T-helper 17 cell (primary cell): ENCODE measurements at places on chromosomes 7 and 10.
A peak's percentile ranks its signal among the peaks of the same experiment; 100 is the strongest.

- DNase-seq, result no peak
Measured at GRCh38 chr10:79498291-79498829, 14.0 kb upstream of the EIF5AL1 start.

GRCh38 chr7:22192801-22193200, 164.2 kb downstream of the RAPGEF5 start:
- no peak for DNase-seq

- DNase-seq, result no peak
Measured at GRCh38 chr10:129792141-129792540, 171.9 kb downstream of the EBF3 start.

DNA sequence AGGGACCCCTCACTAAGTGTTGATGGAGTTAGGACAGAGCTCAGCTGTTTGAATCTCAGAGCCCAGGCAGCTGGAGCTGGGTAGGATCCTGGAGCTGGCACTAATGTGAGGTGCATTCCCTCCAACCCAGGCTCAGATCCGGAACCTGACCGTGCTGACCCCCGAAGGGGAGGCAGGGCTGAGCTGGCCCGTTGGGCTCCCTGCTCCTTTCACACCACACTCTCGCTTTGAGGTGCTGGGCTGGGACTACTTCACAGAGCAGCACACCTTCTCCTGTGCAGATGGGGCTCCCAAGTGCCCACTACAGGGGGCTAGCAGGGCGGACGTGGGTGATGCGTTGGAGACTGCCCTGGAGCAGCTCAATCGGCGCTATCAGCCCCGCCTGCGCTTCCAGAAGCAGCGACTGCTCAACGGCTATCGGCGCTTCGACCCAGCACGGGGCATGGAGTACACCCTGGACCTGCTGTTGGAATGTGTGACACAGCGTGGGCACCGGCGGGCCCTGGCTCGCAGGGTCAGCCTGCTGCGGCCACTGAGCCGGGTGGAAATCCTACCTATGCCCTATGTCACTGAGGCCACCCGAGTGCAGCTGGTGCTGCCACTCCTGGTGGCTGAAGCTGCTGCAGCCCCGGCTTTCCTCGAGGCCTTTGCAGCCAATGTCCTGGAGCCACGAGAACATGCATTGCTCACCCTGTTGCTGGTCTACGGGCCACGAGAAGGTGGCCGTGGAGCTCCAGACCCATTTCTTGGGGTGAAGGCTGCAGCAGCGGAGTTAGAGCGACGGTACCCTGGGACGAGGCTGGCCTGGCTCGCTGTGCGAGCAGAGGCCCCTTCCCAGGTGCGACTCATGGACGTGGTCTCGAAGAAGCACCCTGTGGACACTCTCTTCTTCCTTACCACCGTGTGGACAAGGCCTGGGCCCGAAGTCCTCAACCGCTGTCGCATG, 5.2 kb downstream of the CHPF2 start:
- no peak for DNase-seq

DNA sequence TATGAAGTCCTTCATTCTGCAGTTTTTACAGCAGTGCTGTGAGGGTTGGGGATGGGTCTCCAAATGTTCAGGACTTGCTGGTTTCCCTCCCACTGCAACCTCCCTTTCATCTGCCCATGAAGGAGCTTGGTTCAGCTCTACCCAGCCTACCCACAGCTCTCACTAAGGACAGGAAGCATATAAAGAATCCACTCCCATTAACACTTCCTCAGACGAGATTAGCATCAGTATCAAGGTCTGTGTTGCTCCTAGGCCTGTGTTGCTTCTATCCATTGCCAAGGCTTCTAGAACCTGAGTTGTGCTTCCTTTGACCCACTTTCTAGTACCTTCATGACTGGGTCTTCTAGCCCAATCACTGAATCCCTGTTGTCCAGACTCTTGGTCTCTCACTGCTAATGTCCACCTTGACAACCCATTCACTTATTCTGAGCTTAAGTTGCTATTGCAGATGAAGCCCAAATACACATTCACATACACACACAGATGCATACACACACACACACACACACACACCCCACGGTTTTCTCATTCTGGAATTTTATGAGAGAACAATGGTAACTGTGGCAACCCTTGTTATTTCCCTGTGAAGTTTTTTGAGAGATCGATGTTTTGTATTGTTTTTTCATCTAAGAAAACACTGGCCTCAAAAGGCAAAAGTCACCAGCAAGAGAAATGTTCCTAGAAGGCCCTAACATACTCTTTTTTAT, 248.1 kb downstream of the MTERF1 start:
- no peak for DNase-seq

- DNase-seq, result no peak
Measured at GRCh38 chr10:33743429-33743857, 409.0 kb upstream of the NRP1 start.

DNA sequence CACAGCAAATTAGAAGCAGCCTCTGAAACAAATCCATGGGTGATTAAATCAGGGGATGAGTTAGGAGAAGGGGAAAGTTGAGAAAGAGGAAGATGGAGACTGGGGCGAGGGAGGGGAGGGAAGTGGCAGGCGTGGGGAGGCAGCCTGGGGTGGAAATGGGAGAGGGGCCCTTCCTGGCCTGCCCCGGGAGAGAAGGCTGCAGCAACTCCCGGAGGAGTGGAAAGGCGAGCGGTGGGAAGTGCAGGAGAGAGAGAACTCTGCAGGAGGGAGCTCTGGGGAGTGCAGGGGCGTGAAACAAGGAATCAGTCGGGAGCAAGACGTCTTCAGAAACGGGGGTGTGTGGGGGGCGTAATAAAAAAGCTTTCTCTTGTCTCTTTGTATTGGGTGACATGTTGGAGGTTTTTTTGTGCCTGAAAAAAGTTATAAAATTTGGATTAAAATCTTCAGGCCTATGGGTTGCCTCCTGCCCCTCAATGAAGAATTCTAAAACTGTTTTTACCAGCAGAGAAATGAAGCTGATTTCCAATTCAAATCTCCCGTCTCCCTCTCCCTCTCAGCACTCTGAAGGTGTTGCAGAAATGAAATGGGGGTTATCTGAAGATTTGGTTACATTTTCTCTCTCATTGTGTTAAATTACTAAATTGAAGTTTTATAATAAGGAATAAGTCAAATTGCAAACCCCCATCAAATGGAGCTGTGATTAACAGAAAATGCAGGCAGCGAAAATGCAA, 4.7 kb upstream of the UNCX start:
- DNase-seq, result no peak

- peak; percentile 11 for DNase-seq
Measured at GRCh38 chr10:24519950-24520349, 203.7 kb downstream of the ARHGAP21 start.

DNA sequence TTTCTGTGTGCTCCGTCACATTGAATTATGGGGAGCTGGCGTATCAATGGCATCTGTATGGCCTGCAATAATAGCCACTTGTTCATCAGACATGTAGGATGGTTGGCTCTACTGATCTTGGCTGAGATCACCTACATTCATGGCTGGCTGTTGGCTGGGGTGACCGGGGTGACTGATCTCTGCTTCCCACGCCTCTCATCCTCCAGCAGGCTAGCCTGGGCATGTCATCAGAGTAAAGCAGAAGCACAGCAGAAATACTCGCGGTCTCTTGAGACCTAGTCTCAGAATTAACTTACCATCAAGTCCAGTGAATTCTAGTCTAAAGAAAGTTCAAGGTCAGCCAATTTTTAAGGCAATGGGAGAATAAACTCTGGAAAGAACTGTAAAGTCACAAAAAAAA, 257.7 kb upstream of the GLI3 start:
- no peak for DNase-seq

DNA sequence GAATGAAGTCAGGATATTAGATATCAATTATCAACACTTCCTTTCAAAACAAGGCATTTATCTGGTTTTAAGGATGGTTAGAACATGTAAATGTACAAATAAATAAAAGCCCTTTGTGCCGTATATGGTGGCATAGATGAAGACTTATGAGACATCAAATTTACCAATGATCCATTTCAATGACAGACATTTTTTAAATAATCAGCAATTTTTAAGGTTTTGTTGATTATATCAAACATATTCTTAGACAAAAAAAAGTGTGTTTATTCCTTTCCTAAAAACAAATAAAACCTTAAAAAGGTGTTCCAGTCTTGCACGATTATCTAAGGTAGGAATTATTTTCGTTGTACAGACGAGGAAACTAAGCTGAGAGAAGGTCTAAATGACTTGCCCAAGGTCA, 13.8 kb downstream of the APBB1IP start:
- DNase-seq, result no peak

DNA sequence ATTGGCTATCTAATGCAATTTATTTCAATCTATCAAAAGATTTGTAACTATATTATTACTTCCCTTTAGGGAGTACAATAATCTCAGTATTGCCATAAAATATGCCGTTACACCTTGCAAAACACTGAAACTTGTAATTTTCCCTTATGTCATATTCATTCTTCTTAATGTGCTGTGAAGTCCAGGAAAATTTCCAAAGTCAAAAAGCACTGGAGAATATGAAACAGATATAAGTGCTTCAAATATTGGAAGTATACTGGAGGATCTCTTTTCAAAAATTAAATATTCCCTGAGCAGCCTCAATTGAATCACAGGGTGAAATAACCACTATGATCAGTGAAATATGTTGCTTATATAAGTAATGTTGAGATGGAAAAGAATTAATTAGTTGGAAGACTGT, 356.0 kb downstream of the PPP1R3A start:
- DNase-seq, result no peak

GRCh38 chr7:2734084-2734686, 46.2 kb downstream of the AMZ1 start:
- no peak for DNase-seq

- DNase-seq, result no peak
Measured at GRCh38 chr10:91420868-91421267, 10.7 kb downstream of the HECTD2 start.

- DNase-seq, result no peak
Measured at GRCh38 chr7:79598351-79598750, 144.9 kb upstream of the MAGI2 start.

GRCh38 chr10:97024168-97025073, 161.3 kb downstream of the SLIT1 start:
- DNase-seq, result no peak

DNA sequence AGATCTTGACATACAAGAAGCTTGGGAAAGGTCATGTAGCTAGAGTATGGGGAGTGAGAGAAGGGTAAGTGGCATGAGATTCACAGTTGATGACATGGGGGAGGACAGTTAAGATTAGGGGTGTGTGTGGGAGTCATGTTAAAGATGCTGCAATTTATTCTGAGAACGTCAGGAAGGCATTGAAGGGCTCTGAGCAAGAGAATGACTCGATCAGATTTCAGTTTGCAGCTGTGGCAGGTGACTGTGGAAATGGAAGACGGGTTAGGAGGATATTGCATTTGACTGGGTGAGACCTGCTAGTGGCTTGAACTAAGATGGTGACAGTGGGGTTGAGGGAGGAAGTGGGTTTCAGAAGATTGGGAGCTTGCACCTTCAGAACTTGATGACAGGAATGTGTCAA, 5.6 kb downstream of the CDC123 start:
- no peak for DNase-seq

DNA sequence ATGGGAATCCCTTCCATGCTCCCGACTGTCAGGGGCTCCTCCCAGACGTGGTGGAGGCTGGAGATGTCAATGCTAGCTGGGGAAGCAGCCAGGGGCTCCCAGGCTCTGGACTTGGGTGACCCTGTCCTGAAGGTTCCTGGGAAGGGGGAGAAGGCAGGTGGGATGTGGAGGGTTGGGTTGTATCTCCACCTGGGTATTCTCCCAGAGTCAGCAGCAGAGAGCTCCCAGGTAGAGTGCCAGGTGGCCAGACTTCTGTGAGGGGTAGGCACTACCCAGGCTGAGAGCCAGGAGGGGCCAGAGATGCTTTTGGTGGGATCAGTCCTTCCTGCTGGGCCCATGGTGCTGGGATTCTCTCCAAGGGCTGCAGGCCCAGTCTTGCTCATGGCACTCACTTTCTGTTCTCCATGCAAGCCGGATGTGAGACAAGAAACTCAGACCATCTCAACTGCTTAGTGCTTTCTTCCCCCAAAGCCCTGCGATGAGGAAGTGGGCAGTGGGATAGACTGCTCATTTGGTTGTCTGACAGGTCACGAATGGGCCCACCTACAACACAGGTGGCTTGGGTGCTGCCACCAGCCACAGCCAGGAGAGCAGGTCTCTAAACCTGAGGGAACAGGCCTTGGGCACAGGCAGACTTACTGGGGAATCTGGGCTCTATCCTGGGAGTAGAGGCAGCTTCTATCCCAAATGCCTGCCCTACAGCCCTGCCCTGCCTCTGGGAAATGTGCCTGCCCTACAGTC, 52.5 kb upstream of the CAMK2B start:
- no peak for DNase-seq

- DNase-seq, result no peak
Measured at GRCh38 chr10:130804281-130804680, 507.2 kb downstream of the TCERG1L start.

GRCh38 chr10:103747193-103747865, 108.0 kb downstream of the SH3PXD2A start:
- DNase-seq, result no peak

DNA sequence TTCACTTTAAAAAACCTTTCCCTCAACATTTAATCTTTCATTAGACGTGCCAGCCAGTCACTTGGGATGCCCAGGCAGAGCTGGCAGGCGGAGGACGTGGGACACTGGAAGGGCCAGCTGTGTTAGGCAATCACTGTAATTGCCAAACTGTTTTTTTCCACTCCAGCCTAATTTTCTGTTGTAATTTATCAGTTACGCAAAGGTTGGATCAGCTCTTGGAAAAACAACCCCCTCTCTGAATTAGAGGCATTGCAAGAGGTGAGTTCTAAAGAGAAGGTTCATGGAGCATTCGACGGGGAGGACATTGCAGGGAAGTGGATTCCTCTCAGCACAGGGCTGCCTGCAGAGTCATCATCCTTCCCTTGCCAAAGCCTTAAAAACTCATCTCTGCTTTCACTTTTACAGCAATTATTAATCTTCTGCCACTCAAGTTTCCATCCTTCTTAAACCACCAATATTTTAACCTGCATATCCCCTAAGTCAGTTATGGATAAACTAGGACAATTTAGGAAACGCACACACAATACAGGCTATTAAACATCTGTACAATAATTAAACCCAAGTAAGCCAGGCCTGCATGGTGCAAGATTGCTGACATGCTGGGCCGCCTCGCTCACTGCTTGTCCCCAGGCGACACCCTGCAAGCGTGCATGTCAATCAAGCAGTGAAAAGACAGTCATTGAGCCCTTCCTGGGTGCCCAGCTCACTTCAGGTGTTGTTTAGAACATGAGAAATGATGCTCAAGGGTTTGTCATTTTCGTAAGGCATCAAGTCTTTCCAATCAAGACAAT, 272.3 kb upstream of the RNF32 start:
- no peak for DNase-seq

DNA sequence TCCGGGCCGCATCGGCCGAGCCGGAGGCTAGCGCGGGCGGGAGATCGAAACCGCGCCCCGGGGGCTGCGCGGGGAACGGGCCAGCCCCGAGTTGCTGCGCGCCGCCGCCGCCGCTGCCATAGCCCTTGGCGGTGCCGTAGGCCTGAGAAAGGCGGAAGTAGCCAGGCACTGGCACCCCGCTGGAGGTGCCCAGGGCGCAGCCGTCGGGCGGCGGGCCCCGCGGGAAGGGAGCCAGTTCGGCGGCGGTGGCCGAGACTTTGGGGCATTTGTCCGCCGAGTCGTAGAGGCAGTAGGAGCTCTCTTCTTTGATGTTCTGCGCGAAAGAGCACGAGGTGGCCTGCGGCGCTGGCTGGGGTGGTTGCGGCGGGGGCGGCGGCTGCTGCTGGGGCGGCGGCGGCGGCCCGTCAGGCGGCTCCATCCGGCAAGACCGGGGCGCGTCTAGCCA, 587 bp downstream of the HOXA10 start:
- DNase-seq, result no peak
